ENCODE measurements at places on chromosomes 2 and 18.

DNA sequence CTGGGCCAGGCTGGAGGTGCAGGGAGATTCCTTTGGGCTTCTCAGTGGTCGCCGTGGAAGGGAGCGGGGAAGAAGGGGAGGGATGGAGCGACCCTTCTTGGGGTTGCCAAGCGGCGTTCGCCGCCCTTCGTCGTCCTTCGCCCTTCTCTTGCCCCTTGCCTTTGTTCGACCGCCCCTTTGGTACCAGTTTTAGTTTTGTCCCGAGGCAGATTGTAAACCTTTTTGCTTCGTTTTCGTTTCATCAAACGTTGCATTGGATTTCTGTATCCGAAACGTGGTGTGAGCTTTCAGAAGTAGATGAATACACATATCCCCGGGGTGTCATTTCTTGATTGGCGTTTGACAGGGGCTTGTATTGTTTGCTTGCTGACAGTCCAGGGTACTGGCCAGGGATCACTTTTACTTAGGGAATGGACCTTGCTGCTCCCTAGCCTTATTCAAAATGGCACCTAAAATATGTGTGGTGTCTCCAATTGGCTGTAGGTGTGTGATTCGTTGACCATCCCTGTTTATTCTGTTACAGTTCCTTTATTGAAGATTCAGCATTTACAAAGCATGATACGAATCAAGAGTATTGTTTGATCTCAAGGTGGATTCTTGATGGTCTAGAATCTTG, 788 bp downstream of the USP14 start:
- DNase-seq: no peak
- H3K4me1 ChIP-seq: no peaks in the 10 kb centered on the region
- peak overlapping the region; percentile 89 for H3K4me3 ChIP-seq

- H3K4me1 ChIP-seq: no peaks in the 10 kb centered on the region
- no peak for DNase-seq
- no peaks in the 10 kb centered on the region for H3K27me3 ChIP-seq
- no peak overlapping the region for H3K4me3 ChIP-seq
Observed at GRCh38 chr18:48803518-48803917, 147.2 kb downstream of the SMAD7 start.

GRCh38 chr2:44972771-44973535, 31.5 kb downstream of the SIX3 start:
- no peaks in the 10 kb centered on the region for H3K36me3 ChIP-seq
- DNase-seq: no peak
- no peak overlapping the region for H3K4me3 ChIP-seq

DNA sequence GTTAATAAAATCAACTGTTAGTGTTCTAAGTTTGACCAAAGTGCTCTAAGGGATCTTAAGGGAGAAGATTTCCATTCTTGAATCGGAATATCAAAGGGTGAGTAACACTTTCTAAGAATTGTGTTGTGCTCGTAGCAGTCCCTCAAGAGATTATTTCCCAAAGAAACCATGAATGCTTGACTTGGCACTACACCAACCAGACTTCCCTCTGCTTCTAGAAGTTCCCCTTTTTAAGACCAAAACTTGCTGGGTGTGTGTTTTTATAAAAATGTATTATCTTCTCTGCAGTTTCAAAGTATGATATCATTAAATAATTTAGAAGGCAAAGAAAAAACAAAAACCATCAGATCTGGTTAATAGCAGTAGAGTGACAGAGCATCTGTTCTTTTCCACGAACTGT, 522.0 kb upstream of the FAM98A start:
- H3K27ac ChIP-seq: no peak overlapping the region
- no peak for DNase-seq
- H3K36me3 ChIP-seq: no peaks in the 10 kb centered on the region
- no peaks in the 10 kb centered on the region for H3K4me1 ChIP-seq
- H3K4me3 ChIP-seq: no peak overlapping the region

- H3K36me3 ChIP-seq: no peaks in the 10 kb centered on the region
- H3K27me3 ChIP-seq: peaks cover 8% of the 10 kb centered on the region
- no peak overlapping the region for H3K27ac ChIP-seq
- H3K4me1 ChIP-seq: peaks cover 1% of the 10 kb centered on the region
Observed at GRCh38 chr2:30230497-30231211, 680 bp upstream of the LBH start.

DNA sequence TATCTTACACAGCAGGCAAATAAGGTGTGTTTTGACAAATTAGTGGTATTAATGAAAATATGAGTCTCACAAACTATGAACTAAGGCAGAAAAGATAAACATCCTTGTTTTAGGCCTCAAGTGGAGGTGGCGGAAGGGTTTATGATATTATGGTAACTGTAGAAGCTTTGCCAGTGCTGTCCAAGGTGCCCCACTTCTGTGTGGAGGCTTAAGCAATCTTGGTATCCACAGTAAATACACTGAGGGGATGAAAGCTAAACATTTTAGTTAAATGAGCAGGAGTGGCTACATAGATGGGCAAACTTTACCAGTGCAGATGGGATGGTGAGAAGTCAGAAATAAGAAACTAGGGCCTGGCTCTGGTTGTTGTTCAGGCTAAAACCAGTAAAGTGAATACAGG, 84.7 kb downstream of the BARD1 start:
- H3K36me3 ChIP-seq: peaks cover 4% of the 10 kb centered on the region
- no peak overlapping the region for H3K27ac ChIP-seq
- H3K4me1 ChIP-seq: no peaks in the 10 kb centered on the region
- no peaks in the 10 kb centered on the region for H3K27me3 ChIP-seq
- no peak for DNase-seq

DNA sequence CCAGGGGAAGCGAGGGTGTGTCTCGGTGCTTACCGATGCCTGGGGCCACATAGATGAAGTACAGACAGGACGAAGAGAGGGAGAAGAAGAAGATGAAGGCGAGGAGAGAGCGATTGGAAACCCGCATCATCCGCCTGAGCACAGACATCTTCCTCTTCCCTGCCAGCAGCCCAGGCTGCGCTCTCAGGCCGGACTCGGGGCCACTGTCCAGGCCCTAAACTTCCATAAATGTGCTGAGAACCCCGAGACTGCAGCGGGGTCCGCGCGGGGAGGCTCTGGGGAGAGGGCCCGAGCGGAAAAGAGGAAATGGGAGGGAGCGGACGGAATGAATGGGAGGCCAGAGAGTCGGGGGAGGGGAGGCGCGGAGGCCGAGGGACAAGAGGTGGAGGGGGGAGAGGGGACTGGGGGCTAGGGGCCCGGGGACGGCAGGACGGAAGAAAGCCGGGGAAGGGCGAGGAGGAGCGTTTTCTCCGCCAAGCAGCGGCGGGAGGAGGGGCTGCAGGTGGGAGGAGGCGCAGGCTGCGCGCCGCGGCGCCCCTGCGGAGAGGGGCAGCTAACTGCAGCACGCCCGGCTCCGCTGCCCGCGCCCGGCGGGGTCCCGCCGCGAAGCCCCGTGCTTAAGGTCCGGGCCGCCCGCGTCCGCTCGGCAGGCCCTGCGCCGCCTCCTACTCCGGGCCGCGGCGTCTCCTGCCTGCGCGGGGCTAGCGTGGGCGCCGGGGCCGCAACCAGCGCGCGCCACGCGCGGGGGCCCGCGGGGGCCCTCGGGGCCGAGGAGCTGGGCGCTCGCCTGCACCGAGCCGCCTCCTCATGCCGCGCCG, at the start of gene B4GALT6:
Gene B4GALT6, minus strand, starts transcription at position 303 of the 818 bp plus-strand sequence. Its CDS starts 155 bp downstream, at position 148.
- H3K36me3 ChIP-seq: no peaks in the 10 kb centered on the region
- peak within 1 kb of the TSS; percentile 72 for H3K4me3 ChIP-seq
- no peaks in the 10 kb centered on the region for H3K27me3 ChIP-seq

- no peak overlapping the region for H3K27ac ChIP-seq
- H3K27me3 ChIP-seq: no peaks in the 10 kb centered on the region
- H3K36me3 ChIP-seq: no peaks in the 10 kb centered on the region
- H3K4me1 ChIP-seq: peaks cover 2% of the 10 kb centered on the region
Observed at GRCh38 chr2:86633155-86633651, 9.5 kb upstream of the RNF103 start.

DNA sequence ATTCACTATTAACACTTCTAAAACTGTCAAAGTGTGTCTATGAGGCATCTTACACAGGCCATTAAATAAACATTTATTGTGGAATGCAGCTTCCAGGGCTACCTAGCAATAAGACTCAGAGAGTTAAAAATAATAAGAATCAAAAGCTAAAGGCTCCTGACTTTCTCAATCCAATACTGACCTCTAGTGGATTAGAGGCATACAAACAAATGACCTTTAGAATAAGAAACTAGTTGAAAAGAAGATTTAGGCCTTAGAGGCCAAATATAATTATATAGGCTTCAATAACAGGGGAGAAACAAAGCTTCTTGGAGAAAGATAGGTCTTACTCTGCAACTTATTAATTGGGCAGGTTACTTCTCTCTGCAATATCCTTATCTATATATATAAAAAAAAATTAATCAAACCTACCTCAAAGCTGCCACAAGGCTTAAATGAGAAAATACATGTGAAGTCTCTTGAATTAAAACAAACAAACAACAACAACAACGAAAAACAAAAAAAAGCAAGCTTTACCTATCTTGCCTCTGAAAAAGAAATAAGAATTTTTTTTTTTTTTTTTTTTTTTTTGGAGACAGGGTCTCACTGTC, 246.1 kb downstream of the EXOC6B start:
- no peaks in the 10 kb centered on the region for H3K36me3 ChIP-seq
- H3K27ac ChIP-seq: no peak overlapping the region
